ENCODE measurements at places on chromosomes 5 and 9. TPM values are rescaled to one million over a fixed set of nuclear protein-coding genes. Genes with fewer than 3 reads are reported as not detected.

CD180 gene
- total RNA-seq: not detected

TMEM252 gene
- total RNA-seq: not detected

ZBED3 gene
- total RNA-seq: 0.87 TPM

SMIM33 gene
- not detected for total RNA-seq

HDHD3 gene
- total RNA-seq: 16.2 TPM

SPOCK1 gene
- 19.1 TPM for total RNA-seq

DNA sequence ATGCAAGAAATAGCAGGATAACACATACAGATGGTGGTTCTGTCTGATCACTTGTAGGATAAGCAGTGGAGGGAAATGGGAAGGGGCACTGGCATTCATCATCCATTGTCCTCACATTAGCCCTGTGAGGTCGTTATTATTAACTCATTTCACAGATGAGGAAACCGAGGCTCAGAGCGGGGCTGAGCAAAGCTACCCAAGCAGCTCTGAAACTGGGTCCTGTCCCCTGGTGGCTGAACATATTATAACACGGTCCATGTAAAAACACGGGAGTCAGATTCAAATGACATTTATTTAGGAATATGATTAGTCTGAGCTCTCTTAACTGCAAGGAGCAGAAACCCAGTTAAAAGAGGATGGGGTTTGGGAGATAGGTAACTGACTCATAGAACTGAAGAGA, 43.1 kb downstream of the HRH2 start:
- DNase-seq: no peak
- H3K4me3 ChIP-seq: no peak overlapping the region
- no peaks in the 10 kb centered on the region for H3K36me3 ChIP-seq

DNA sequence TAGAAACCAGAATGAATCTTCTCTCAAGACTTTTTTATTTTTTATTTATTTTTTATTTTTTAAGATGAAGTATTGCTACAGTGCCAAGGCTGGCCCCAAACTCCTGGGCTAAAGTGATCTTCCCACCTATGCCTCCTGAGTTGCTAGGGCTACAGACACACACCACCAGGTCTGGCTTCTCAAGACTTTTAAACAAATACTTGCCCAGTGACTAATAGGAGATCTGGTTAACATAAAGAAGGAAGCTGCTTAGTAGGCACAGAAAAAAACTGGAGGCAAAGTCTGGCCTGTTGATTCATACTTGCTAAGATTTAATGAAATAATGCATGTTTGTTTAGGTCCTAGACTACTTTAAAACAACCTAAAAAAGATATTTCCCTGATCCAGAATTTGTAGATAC, 43.8 kb downstream of the SLC38A9 start:
- no peaks in the 10 kb centered on the region for H3K27me3 ChIP-seq
- H3K27ac ChIP-seq: no peak overlapping the region
- no peak for DNase-seq
- H3K4me1 ChIP-seq: no peaks in the 10 kb centered on the region

- no peak overlapping the region for H3K4me3 ChIP-seq
- H3K4me1 ChIP-seq: no peaks in the 10 kb centered on the region
- no peaks in the 10 kb centered on the region for H3K27me3 ChIP-seq
- H3K36me3 ChIP-seq: no peaks in the 10 kb centered on the region
- no peak overlapping the region for H3K27ac ChIP-seq
Measured at GRCh38 chr5:38339446-38339845, 81.1 kb downstream of the EGFLAM start.

GRCh38 chr9:91053824-91054223, 252.2 kb downstream of the SYK start:
- H3K27ac ChIP-seq: no peak overlapping the region
- H3K4me3 ChIP-seq: no peak overlapping the region
- no peaks in the 10 kb centered on the region for H3K36me3 ChIP-seq
- H3K4me1 ChIP-seq: no peaks in the 10 kb centered on the region

- no peaks in the 10 kb centered on the region for H3K27me3 ChIP-seq
- H3K27ac ChIP-seq: no peak overlapping the region
- no peaks in the 10 kb centered on the region for H3K4me1 ChIP-seq
Measured at GRCh38 chr5:37846786-37847310, 7.0 kb upstream of the GDNF start.

DNA sequence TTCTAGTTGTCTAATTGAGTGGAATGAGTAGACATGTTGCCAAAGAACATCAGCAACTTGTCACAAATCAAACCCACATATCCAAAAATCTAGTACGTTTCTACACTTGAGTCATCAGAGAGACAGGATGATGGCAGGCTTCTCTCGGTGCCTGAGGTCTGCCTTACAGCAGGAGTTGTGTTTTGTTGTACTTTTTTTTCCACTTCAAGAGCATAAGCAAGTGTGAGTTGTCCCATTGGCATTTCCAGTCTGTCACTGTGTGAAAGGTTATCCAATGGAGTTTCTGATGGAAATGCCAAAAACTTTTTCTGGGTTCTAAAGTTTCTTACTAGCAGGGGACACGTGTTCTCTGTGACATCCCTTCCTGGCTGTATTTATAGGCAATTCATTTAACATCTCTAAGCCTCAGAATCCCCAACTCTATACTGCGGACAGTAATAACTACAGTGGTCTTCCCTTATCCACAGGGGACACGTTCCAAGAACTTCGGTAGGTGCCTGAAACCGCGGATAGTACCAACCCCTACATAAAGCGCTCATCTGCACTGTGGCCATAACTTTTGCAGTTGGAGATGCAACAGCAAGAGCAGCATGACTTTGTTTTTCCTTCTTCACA, 246.5 kb downstream of the SYK start:
- H3K36me3 ChIP-seq: no peaks in the 10 kb centered on the region
- H3K4me1 ChIP-seq: peaks cover 8% of the 10 kb centered on the region
- no peak for DNase-seq
- peak overlapping the region; percentile 23 for H3K27ac ChIP-seq

DNA sequence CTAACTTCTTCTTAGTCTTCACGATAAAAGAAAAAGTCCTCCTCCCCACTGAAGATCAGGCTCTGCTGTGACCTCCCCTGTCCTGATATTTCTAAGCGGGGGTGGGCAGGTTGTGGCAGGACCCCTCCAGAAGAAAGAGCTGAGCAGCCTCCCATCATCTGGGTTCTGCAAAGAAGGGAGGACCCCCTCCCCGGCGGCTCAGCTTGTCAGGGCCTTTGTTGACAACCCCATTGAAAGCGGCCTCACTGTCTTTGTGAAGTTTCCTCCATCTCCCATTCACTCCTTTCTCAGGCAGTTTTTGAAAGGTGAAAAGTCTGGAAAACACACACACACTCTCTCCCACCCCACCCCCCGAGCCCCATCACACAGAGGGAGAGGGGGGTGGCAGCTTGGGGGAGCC, 26.2 kb upstream of the BARHL1 start:
- H3K27ac ChIP-seq: no peak overlapping the region
- H3K27me3 ChIP-seq: peaks cover 20% of the 10 kb centered on the region
- no peaks in the 10 kb centered on the region for H3K36me3 ChIP-seq
- H3K4me3 ChIP-seq: no peak overlapping the region

DNA sequence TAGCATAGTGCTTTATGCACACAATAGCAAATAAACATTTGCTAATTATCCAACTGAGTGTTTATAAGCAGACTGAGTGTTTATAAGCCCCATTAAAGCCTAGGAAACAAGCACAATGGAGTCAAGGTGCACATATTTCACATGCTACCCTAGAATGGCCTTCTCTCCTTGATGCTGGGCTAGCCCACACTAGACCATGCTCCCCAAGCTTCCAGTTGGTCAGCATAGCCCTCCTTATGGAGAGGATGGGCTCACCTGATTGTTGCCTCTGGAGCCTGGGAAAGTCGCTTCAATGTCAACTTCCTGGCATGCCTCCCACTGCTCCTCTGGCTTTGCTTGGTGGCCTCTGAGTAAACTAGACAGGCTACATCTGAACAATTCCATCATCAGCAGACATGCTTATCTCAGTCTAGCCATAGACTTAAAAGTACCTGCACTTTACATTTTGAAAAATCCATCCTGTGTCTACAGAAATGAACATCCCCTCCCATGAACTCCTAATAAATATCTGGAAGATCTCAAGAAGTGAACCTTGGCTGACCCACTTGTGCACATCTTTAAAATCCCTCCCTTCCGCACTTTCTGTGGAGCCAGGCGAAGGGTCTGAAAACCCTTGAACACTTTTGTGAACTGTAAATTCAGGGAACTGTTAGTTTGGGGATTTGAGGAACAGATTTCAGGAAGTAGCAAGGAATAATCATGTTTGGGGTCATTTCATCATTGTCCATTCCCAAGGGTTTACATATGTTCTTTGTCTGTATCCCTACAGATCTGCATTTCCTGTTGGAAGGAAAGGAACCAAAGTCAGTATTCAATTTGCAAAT, 486.6 kb downstream of the ARHGEF28 start:
- no peaks in the 10 kb centered on the region for H3K36me3 ChIP-seq
- no peak overlapping the region for H3K27ac ChIP-seq
- H3K4me3 ChIP-seq: no peak overlapping the region
- H3K27me3 ChIP-seq: no peaks in the 10 kb centered on the region
- no peaks in the 10 kb centered on the region for H3K4me1 ChIP-seq

- DNase-seq: no peak
- peaks cover 15% of the 10 kb centered on the region for H3K4me1 ChIP-seq
- H3K4me3 ChIP-seq: no peak overlapping the region
- H3K36me3 ChIP-seq: no peaks in the 10 kb centered on the region
- no peak overlapping the region for H3K27ac ChIP-seq
Measured at GRCh38 chr9:6945816-6946215, 188.0 kb downstream of the KDM4C start.

DNA sequence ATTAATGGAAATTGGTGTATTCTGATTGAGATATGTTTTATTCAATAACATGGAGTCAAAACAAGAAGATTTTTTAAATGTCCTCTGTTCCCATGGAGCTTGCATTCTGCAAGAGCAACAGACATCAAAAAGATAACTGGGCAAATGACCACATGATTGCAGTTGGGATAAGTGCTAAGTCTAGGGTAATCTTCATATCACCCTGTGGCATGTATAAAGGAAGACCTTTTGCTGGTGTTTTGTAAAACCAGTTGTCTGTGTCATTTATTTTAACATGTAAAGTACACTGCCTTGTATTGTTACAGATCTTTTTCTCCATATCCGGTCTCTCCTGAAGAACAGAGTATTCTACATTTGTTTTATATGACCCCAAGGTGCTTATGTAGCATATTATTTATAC, 44.0 kb downstream of the PTCD2 start:
- no peaks in the 10 kb centered on the region for H3K36me3 ChIP-seq
- H3K27ac ChIP-seq: no peak overlapping the region
- no peak for DNase-seq
- no peak overlapping the region for H3K4me3 ChIP-seq
- H3K4me1 ChIP-seq: peaks cover 9% of the 10 kb centered on the region

GRCh38 chr9:18568973-18569372, 95.0 kb downstream of the ADAMTSL1 start:
- no peaks in the 10 kb centered on the region for H3K27me3 ChIP-seq
- no peak for DNase-seq

- H3K27me3 ChIP-seq: no peaks in the 10 kb centered on the region
- no peak overlapping the region for H3K27ac ChIP-seq
- no peak overlapping the region for H3K4me3 ChIP-seq
- no peak for DNase-seq
- H3K4me1 ChIP-seq: no peaks in the 10 kb centered on the region
Measured at GRCh38 chr9:38331141-38331540, 61.4 kb upstream of the ALDH1B1 start.

GRCh38 chr9:13378154-13378553, 98.7 kb upstream of the MPDZ start:
- H3K4me3 ChIP-seq: no peak overlapping the region
- no peaks in the 10 kb centered on the region for H3K36me3 ChIP-seq
- H3K27me3 ChIP-seq: no peaks in the 10 kb centered on the region
- DNase-seq: no peak

DNA sequence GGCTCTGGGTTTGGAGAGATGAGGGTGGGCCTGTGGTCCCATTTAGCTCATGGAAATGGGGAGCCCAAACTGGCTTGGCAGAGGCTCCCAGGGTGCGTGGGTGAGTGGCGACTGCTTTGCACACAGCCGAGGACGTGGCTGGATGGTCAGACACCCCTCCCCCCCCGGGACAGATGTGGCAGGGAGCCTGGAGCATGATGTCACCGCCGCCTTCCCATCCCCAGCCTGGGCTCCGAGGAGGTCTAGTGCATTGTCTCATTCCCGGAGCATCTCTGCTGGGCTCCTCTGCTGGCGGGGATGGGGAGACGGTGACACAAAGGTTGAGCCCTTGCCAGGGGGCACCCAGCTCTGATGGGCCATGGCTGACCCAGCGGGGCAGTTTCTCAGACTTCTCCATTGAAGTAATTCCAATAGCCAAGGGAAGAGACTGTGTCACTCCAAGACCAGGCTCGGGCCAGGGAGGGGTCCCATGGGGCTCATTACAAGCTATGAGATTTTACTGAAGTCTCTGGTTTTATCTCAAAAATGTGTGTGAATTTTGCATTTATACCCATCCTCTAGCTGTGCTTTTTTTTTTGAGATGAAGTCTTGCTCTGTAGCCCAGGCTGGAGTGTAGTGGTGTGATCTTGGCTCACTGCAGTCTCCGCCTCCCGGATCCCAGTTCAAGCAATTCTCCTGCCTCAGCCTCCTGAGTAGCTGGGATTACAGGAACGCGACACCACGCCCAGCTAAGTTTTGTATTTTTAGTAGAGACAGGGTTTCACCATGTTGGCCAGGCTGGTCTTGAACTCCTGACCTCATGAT, 36.1 kb downstream of the HMCN2 start:
- H3K27ac ChIP-seq: peak overlapping the region; percentile 54
- H3K27me3 ChIP-seq: peaks cover 9% of the 10 kb centered on the region
- H3K4me1 ChIP-seq: no peaks in the 10 kb centered on the region
- no peak overlapping the region for H3K4me3 ChIP-seq

GRCh38 chr9:28413471-28413870, 840.2 kb upstream of the C9orf72 start:
- DNase-seq: no peak
- H3K4me3 ChIP-seq: no peak overlapping the region
- H3K27me3 ChIP-seq: no peaks in the 10 kb centered on the region
- no peak overlapping the region for H3K27ac ChIP-seq
- H3K4me1 ChIP-seq: no peaks in the 10 kb centered on the region

GRCh38 chr5:15995341-15996052, 184.1 kb downstream of the MARCHF11 start:
- no peak overlapping the region for H3K27ac ChIP-seq
- no peak overlapping the region for H3K4me3 ChIP-seq
- DNase-seq: no peak
- H3K4me1 ChIP-seq: no peaks in the 10 kb centered on the region
- H3K27me3 ChIP-seq: no peaks in the 10 kb centered on the region

GRCh38 chr9:18726546-18726945, 252.6 kb downstream of the ADAMTSL1 start:
- H3K27me3 ChIP-seq: no peaks in the 10 kb centered on the region
- H3K4me1 ChIP-seq: no peaks in the 10 kb centered on the region
- no peak for DNase-seq
- H3K4me3 ChIP-seq: no peak overlapping the region

DNA sequence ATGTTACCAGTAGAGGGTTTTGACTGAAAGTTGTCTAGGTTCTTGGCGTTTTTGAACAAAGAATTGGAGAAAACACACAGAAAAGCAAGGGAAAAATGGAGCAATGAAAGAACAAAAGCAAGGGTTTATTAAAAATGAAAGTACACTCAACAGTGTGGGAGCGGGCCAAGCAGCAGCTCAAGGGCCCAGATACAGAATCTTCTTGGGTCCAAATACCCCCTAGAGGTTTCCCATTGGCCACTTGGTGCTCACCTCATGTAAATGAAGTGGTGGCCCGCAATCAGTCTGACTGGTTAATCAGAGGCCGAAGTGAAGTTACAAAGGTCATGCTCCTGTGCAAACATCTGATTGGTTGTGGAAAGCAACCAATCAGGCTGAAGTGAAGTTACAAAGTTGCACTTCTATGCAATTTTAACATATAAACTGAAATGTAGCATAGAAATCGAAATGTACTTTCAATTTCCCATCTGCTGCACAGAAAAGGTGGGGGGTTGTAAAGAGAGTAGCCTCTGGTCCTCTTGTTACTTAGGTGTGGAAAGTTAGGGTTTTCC, 1.9 kb upstream of the GM2A start:
- DNase-seq: no peak
- H3K27me3 ChIP-seq: no peaks in the 10 kb centered on the region
- H3K4me1 ChIP-seq: peaks cover 16% of the 10 kb centered on the region
- H3K27ac ChIP-seq: no peak overlapping the region
- no peaks in the 10 kb centered on the region for H3K36me3 ChIP-seq
- no peak overlapping the region for H3K4me3 ChIP-seq
